AG09309 (cell line): ENCODE measurements at places on chromosomes 3 and 15.

GRCh38 chr3:188335656-188336055, 181.7 kb downstream of the LPP start:
- no peak for DNase-seq

- DNase-seq = no peak
These were observed 38.7 kb downstream of the C2CD4B start for GRCh38 chr15:62126364-62126763.

- no peak for DNase-seq
These were observed 997.9 kb upstream of the ALCAM start for GRCh38 chr3:104368760-104369159.

DNA sequence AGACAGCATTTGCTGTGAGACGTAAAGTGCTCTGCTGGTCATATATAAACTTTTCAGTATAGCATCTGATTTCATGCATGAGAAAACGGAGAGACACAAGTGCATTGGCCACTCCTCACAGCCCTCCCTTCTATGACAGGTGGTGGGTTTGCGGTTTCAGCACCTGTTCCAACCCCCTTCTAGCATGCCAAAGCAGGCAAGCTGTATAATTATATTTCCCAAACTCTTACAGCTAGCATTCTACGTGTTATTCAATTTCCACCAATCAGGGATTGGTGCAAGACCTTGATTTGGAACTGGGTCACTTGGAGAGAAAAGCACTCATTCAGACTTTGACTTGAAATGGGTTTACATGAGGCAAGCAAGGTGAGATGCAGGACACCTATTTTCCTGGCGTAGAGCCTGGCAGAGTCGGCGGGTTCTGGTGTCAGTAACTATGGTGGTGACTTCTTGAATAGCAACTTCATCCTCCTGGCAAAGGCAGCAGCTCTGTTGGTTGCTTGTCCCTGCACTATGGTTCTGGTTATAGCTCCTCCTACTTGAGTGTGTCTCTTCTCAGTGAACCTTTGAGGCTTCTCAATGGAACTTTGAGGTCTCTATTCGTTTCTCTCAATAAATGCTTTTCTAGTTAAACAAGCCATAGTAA, 356.5 kb downstream of the TBL1XR1 start:
- no peak for DNase-seq

- no peak for DNase-seq
These were observed 8.1 kb downstream of the ABTB1 start for GRCh38 chr3:127680798-127681221.

DNA sequence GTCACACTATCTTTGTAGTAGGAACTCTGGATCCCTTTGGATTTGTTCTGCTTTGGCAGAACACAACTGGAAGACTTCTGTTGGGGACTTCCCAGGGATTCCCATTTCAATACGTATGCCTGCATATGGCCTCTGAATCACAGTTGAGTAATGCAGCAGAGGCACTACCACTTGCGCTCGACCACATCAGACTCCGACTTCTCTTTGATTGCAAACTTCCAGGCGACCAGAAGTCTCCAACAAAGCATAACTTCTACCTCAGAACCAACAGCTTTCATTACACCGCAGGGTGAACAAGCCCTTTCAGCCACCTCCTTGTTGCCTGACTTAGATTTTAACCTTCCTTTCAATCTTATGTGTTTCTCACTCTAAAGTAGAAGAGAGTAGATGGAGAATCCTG, 924.4 kb downstream of the IGSF11 start:
- DNase-seq = no peak

- no peak for DNase-seq
These were observed 108.9 kb downstream of the EDEM1 start for GRCh38 chr3:5296362-5296761.

DNA sequence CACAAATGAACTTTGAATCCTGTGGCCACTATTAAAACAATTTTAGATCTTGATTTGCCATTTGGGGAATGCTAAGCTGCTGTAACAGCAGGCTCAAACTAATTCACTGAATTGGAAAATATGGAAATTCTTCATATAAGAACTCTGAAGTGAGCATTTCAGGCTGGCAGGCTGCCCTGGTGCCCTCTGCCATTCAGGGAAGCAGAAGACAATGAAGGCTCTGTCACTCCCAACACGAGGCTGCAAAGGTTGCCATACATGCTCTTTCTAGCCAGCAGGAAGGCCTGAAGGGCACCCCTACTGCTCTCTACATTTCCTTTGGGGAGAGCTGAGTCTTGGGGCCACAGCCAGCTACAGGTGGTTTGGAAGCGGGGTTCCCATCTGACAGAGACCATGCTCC, 88.0 kb downstream of the GABRG3 start:
- DNase-seq = no peak

GRCh38 chr3:18424213-18424728, 868 bp downstream of the SATB1 start:
- no peak for DNase-seq

GRCh38 chr3:120909602-120909878, 1.5 kb downstream of the STXBP5L start:
- no peak for DNase-seq

- DNase-seq = peak; percentile 28
These were observed 34.7 kb downstream of the POLG start for GRCh38 chr15:89299896-89300295.

DNA sequence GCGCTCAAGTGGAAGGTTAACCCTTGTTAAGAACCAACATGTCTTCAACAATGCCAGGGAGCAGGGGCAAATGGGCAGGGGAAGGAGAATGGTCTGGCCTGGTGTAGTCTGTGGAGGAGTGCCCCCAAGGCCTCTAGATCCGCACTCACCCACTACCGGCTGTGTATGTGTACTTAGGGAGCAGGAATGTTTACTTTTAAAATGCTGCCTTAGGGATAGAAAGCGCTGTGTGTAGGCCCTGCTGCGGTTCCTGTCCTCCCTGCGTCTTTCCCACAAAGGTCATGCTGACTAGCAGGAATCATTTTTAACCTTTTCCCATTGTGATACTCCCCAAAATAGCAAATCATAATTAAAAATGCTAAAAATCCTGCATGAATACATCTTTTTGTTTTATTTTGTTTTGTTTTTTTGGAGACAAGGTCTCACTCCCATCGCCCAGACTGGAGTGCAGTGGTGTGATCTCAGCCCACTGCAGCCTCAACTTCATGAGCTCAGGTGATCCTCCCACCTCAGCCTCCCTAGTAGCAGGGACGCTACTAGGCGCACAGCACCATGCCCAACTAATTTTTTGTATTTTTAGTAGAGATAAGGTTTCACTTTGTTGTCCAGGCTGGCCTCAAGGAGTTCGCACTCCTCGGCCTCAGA, 35.9 kb upstream of the CEMIP start:
- DNase-seq = no peak

DNA sequence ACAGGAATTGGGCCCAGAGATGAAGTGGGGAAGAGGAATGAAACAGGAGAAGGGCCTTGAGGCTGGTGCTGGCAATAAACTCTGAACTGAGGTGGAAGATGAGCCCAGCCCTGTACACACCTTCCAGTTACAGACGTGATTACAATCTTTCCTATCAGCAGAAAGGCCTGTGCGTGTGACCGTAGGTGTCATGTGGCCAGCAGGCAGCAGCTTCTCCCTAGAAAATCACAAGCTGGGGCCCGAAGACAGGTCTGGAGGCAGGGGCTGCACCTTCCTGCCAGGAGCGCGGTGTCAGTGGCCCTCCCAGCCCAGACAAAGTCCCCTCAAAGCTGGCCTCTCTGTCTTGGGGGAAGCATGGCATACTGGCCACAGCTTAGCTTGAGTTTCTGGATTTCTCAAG, 16.7 kb upstream of the PIGZ start:
- DNase-seq = no peak

GRCh38 chr3:105166893-105167292, 199.8 kb upstream of the ALCAM start:
- peak; percentile 61 for DNase-seq

GRCh38 chr3:177379045-177379444, 181.8 kb upstream of the TBL1XR1 start:
- DNase-seq = no peak

DNA sequence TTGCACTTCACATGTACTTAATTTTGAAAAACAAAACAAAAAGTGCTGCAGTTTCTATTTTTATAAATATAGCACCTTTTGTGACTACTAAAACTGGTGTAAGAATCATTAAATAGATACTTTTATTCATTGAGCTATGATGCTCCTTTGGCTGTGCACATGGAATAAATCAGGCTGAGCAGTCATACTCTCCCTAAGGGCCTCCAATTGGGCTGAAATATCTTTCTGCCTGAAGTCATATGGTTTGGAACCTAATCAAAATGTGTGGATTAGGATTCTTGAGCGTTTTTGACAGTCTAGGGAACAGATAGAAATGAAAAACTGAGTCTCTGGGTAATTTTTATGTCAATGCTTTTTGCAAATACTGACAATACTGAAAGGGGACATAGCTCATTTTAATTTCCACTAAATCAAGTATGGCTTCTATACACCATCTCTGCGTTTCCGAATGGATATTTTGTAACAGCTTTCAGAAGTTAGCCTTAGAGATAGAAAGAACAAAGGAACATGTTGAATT, 392.2 kb upstream of the ROBO1 start:
- no peak for DNase-seq

GRCh38 chr15:92569778-92570177, 85.8 kb downstream of the FAM174B start:
- no peak for DNase-seq

DNA sequence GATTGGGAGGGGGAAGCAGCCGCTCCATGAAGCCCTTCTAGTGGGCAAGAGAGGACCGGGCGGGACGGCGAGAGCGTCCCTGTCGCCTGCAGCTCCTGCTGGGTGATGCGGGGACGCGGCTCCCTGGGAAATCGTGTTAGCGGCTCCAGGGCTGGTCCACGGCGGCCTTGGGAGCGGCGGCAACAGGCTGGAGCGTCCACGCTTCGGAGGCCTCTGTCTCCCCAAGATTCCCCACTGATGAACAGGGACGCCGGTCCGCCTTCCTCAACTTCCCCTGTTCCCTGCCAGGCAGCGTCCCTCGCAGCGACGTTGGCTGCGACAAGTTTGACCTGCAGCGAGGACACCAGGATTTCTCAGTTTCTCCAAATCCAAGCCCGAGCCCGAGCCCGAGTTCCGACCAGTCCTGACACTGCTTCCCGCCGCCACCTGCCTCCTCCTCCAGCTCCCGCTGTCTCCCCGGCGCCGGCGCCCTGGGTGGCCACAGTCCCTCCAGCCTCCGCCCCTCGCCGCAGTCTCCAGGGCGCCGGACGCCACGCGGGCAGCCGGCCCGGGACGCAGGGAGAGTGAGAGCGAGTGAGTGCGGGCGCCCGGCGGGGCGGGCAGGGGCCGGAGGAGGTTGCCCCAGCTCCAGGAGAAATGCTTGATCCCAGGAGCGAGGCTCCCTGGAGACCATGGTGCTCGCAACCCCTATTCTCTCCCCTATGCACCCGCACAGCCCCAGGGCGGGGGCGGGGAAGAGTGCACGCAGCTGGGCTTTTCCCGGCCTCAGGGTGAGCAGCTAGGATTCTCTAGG, 78.1 kb upstream of the RNF7 start:
- DNase-seq = no peak

GRCh38 chr3:36900474-36901443, 44.1 kb downstream of the TRANK1 start:
- no peak for DNase-seq

DNA sequence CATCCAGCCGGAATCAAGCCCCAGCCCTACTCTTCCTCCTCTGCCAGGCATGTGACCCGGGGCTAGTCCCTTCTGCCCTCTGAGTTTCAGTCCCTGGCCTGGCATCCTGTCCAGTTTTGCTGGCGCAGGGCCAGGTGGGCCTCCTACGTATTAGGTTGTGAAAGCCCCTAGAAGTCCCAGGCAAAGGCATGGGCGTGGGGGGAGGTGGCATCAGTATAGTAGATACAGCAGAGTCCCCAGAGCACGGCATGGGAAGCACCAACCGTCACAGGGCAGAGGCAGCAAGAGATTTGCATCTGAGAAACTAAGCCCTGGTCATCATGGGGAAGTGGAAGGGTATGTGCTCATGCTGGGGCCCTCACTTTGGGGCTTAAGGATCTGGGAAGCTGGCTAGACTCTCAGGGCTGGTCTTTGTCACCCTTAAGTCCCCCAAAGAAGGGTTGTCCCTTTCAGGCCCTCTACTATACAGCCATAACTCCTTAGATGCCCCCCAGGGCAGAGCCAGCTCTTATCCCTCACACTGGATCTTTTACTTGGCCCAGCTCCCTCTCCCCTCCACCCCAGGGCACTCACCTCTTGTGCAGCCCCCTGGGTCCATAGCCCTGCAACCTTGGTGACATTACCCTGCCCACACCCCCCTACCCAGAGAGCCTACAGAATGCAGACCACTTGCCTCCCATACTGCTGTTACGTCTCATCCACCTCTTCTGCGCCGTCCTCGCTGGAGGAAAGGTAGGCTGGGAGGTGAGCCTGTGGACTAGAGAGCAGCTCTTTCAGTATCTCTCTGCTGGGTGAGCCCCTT, 11.3 kb downstream of the NBEAL2 start:
- DNase-seq = no peak

DNA sequence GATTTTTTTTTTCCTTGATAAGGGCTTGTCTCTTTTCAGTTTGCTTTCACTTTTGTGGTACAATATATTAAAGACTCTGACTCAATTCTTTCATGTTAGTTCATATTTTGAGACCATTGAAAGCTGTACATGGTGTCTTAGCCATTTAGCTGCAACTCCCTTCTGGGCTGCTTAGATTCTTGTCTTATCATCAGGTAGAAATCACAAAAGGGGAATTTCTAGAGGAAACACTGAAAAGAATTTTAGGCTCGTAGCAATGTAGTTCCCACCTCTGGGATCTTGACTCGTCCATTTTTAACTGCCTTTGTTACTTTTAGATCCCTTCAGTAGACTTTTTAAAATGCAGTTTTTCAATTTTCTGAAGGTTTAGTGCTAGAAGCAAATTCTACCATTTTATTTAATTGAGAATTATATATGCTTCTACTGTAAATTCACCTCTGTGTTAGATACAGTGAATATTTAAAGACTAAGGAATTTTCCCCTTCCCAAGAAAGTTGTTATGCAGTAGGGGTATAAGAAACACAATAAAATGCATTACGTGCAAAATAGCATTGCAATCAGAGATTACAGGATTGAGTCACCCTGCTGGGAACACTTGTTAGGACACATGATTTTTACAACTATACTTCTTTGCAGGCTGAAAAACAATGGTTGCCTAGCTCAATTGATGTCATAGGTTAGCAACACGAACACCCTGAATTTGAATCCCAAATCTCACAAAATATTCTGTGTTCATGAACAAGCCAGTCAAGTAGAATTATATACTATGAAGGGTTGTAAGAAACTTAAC, 772.7 kb downstream of the PDCD6IP start:
- DNase-seq = no peak

DNA sequence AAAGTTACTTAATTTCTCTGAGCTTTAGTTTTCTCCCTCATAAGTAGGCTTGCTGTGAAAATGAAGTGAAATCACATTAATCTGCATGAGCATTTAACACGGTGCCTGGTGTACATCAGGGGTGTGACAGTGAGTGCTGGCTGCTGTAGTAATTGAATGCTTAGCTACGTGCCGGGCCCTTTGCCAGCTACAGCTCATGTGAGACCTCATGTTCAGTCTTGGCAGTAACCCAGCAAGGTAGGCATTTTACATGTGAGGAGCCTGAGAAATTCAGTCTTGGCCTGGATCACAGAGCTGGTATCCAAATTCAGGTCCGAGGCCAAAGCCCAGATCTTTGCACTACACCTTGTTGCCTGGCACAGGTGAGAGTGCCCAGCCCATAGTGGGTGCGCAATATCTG, 9.1 kb downstream of the GHRL start:
- DNase-seq = no peak

- DNase-seq = no peak
These were observed 37.0 kb upstream of the LMCD1 start for GRCh38 chr3:8464668-8465067.
